Renal cortex interstitium (tissue), 15 donors: ENCODE measurements at places on chromosomes 4 and X. TPM values are rescaled to one million over a fixed set of nuclear protein-coding genes. Genes with fewer than 3 reads are reported as not detected.

Gene CDKL2
- 10.5 TPM for polyA plus RNA-seq

Gene PAGE2
- 0.36 TPM for polyA plus RNA-seq

GRCh38 chr4:43607827-43608461, 715.4 kb downstream of the GRXCR1 start:
- DNase-seq, result no peak

DNA sequence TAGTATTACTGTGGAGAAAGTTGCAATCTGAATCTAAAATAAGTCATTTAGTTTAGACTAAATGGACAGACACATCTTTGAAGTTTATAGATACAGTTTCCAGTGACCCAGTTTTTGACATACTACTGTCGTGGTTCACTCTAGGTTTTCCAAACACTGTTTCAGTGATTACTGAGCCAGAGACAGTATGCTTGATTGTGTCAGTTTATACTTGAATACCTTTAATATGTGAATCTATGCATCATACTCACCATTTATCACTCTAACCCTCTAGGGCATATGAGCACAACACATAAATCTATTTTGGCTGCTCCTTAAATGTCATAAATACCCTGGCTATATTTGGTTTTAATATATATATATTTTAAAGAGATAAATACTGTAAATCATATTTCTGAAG, 173.5 kb downstream of the GRID2 start:
- DNase-seq, result no peak

- DNase-seq, result no peak
These were observed 66.1 kb upstream of the ZNF827 start for GRCh38 chr4:146004730-146005129.

DNA sequence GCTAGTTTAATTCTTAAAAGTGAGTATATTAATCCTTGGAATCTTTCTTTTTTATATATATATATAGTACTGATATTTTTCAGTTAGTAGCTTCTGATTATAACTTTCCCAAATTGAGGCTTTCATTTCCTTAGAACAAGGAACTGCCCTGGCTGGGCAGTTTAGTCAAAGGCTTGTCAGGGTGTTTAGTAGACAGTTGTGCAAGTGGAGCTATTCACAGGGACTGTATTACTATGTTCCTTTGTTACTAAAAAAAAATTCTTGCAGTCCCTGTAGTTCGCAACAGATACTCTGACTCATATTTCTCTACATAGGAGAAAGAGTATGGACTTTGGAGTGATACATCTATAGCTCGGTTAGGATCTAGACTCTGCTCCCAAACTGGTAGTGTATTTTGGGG, 20.8 kb downstream of the USO1 start:
- no peak for DNase-seq

GRCh38 chrX:21427086-21427485, 52.9 kb downstream of the CNKSR2 start:
- no peak for DNase-seq

GRCh38 chr4:101192244-101192643, 155.1 kb downstream of the PPP3CA start:
- DNase-seq, result no peak

DNA sequence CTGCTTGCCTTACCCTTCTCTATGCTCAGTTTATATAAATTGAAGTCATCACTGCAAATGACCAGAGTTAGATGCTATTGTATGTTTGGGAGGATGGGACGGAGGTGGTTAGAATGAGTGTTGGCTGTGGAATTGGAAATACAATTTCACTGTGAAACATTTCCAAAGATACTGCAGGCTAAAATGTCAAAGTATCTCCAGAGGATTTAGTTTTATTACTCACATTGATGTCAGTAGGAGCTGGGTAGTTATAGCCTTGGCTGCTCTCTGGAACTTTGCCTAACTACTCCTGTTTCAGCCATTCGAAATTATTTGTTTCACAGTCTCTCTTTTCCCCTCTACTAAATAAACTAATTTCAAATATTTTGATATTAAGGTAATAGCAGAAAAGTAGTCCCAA, 92.6 kb upstream of the PPP3CA start:
- DNase-seq, result no peak

DNA sequence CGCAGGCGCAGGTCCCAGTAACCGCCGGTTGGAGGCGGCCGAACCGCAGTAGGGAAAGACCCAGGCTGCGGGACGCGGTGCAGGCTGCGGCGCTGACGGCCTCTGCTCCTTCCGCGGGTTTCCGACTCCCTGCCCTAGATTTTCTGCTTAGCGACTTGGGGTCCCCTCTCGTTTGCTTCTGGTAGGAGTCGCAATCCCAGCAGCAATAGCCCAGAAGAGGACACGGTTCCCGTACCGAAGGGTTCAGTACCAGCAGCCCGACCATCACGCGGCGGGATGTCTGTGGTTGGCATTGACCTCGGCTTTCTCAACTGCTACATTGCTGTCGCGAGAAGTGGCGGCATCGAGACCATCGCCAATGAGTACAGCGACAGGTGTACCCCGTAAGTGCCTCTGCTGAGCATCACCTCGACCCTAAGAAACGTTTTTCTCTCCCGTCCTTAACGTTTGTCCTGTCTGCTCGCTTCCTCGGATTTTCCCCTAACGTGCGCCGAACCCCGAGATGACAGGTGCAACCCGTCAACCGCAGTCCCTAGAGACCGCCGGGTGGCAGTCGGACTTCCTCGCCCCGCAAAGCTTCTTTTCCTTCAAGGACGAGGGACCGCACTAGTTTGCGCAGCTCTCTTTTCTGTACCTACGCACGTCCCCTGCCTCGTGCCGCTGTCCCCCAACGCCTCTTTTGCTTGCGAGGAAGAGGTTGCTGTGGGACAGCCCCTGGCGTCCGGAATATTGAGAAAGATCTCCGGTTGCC, at the start of gene HSPA4L:
Gene HSPA4L, plus strand, starts transcription at position 48 of the 751 bp plus-strand sequence. Its CDS starts 229 bp downstream, at position 277.
- peak; percentile 24 for DNase-seq

DNA sequence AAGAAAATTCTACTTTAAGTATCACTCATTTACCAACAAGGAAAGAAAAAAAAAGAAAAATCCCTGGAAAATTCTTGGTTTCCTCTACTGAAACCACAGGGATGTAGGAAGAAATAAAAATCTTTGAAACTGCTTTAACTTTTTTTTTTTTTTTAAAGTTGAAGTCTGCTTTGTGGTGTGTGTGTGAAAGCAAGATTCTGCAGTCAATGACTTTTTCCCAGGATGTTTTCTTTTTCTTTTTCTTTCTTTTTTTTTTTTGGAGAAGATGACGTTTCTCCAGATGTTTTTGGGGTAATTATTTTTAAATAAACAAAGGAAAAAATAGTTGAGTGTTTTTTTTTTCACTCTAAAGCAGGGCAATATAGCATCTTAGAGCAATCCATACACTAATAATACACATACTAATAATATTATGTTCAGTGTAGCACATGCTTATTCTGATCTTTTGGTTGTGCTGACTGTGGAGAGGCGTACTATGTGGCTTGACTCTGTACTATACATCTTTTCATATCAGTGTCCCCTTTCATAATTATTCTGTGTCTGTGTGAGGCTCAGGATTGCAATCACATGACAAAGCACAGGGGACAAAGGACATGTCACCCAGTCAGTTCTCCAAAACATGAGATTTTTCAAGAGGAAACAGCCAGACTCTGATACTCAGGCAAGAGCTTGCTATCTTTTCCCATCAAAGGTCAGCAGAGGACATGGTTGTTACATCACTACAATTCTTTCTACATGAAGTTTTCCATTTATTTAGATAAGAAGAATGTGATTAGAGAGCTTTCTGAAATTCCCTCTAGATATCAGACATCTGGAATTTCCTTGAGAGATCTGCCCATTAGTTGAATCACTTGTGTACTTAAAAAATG, 111.0 kb downstream of the PDE5A start:
- no peak for DNase-seq

- no peak for DNase-seq
These were observed 81.8 kb downstream of the MTMR1 start for GRCh38 chrX:150774798-150775568.

DNA sequence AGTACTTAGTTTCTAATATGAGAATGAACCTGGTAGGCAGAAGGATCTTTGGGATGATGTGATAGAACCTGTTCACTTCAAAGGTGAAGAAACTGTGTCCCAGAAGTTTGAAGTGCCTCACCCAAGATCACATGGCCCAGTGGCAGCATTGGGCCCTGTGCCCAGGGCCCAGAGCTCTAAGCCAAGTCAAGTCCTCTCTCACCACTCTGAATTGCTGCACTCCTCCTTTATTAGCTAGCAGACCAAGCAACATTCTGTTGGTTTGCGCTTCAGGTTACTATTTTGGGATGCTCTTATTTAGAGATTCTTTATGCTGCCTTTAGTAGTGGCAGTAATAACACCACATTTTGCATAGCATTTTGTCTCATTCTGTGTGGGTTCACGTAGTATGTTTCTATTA, 82.7 kb downstream of the PARM1 start:
- DNase-seq, result no peak
